ENCODE measurements at places on chromosomes 5 and 9.

DNA sequence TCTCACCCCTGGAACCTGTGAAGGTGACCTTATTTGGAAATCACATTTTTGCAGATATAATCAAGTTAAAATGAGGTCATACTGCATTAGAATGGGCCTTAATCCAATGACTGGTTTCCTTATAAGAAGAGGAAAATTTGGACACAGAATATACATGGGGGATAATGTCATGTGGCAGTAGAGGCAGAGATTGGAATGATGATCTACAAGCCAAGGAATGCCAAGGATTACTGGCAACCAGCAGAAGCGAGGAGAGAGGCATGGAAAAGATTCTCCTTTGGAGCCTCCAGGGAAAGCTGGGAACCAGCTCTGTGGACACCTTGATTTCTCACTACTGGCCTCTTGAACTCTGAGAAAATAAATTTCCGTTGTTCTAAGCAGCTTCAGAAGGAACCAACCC, 20.2 kb upstream of the CEP78 start:
- DNase-seq = no peak

- no peak for DNase-seq
Measured at GRCh38 chr5:72443883-72444282, 63.3 kb downstream of the ZNF366 start.

DNA sequence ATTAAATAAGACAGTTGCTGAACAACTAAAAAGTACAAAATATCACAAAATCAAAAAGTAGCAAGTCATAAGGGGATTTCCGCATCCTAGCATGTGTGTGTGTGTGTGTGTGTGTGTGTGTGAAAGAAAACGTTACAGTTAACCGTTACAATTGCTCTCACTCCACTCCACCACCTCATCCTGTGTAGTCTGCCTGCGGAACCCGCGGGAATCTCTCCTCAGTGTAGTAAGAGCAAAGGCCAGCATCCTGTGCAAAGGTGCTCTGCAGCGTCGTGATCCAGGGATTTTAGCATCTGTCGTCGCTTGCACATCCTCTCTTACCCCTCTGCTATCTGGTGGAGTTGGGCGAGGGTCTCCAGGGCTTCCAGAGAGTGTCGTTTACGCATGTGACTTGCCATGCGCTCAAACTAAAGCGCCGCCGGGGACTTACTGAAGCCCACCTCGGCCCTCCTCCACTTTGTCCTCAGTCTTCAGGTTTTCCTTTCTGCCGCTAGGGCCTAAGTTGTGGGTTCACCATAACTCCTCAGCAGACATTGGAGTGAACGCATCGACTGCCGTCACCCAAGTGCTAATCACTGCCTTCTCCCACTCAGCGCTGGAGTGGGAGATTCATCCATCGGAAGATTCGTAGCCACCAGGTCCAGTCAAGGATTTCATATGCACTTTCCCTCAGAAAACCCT, 3.9 kb downstream of the CDKN2B start:
- no peak for DNase-seq

DNA sequence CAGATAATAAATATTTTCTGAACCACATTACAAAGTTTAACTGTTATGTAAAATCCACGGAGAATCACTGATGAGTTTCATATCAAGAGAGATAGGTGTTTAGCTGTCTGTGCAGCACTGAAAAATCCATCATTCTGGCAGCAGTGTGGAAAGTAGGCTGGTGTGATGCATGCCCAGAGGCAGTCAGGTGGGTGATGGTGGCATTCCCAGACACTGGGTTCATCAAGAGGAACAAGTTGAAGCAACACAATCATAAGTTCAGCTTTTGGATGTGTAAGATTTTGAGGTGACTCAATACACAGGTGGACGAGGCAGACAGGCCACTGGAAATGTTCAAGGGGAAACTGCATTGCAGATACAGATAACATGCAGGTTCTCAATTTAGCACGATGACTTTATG, 11.9 kb downstream of the DNAH5 start:
- DNase-seq = no peak

GRCh38 chr5:83026516-83026915, 50.7 kb downstream of the TMEM167A start:
- no peak for DNase-seq

DNA sequence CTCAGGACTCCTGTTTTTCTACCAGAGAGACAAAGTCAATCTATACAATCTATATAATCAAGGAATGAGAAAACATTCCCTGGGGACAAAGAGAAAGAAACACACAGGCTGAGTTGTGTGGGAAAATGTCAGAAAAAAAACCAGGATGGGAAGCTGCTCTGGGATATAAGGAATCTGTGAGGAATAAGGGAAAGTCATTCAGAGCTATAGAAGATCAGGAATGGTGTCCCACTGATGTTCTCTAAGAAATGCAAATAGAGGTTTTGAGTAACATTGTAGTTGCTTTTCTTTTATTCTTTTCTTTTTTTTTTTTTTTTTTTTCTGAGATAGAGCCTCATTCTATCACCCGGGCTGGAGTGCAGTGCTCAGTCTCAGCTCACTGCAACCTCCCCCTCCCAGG, 605.9 kb upstream of the KLF4 start:
- DNase-seq = no peak

DNA sequence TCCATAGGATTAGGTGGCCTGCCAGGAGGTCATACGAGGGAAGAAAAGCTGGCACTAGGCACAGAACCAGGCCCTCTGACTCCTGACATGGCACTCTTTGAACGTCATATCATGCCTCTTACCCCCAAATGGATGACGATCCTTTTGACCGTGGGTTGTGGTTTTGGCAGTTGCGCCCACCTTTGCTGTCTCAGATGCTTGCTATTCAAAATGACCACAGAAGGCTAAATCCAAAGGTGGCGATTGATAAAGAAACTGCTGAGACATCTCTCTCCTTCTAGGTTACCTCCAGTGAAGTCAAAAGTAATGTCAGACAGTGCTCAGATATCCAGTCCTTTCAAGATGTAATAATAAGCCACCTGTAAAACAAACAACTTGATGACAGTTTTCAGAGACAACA, 385.0 kb downstream of the EFNA5 start:
- DNase-seq = peak; percentile 34

DNA sequence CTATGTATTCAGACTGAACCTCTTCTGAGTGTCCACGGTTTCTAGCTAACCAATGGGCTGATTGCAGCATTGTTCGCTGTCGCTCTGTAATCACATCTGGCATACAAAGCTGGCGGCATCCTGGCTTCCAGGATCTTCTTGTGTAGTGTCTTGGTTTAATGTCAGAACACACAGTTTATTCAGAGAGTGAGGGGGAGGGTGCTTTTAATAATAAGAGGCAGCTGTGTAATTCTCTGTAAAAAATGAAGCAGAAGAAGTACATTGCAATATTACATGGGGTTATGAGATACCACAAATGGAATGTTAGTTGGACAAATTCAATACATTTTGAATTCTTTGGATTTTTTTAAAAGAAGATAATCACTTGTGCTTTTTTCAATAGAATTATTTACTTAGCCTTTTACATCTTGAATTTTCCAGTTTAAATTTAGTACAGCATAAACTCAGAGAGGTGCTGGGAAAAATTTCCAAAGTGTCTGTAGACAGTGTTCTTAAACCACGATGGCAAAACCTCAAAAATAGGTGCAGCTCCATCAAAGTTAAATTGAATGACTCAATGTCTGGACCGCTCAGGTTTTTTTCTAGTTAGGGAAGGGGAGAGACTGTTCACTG, 206.0 kb downstream of the PCSK1 start:
- DNase-seq = no peak

- DNase-seq = no peak
Measured at GRCh38 chr5:175384724-175385552, 59.0 kb downstream of the DRD1 start.

- no peak for DNase-seq
Measured at GRCh38 chr9:115033800-115034199, 84.2 kb downstream of the TNC start.

GRCh38 chr5:143573568-143574170, 170.2 kb upstream of the NR3C1 start:
- DNase-seq = no peak

DNA sequence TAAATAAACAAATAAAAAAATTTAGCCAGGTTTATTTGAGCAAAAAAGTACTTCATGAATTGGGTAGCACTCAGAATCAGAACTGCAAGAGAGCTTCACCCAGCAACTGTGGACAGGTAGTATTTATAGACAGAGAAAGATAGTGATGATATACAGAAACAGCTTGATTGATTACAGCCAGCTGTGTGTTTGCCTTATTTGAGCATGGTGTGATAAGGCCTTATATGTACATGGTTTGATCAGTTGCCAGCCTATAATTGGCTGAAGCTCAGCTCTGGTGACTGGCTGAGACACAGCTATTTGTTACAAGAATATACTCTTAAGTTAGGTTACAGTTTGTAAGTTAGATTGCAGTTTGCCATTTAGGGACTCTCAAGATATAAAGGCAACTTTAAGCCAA, 34.3 kb upstream of the ARL15 start:
- DNase-seq = no peak

DNA sequence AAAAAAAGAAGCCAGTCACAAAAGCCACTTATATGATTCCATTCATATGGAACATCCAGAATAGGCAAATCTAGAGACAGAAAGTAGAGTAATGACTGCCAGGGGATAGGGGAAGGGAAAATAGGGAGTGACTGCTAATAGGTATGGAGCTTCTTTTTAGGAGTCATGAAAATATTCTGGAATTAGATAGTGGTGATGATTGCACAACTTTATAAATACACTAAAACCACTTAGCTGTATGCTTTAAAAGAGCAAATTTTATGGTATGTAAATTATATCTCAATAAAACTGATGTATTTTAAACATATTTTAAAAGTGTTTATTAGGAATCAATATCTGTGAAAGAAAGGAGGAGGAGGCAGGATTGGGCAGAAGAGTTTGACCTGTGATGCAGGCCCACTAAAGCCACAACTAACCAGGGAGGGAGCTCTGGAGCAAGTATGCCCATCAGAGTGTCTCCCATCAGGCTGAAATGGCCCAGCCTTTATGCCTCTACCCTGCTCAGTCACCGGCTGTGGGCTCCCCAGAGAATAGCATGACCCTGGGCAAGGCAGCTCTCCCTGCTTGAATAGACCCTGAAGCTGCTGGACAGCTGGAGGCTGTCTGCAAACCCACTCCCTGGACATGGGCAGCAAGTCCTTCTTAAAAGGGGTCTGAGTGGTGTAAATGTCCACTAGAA, 96.0 kb upstream of the SLC44A1 start:
- no peak for DNase-seq

DNA sequence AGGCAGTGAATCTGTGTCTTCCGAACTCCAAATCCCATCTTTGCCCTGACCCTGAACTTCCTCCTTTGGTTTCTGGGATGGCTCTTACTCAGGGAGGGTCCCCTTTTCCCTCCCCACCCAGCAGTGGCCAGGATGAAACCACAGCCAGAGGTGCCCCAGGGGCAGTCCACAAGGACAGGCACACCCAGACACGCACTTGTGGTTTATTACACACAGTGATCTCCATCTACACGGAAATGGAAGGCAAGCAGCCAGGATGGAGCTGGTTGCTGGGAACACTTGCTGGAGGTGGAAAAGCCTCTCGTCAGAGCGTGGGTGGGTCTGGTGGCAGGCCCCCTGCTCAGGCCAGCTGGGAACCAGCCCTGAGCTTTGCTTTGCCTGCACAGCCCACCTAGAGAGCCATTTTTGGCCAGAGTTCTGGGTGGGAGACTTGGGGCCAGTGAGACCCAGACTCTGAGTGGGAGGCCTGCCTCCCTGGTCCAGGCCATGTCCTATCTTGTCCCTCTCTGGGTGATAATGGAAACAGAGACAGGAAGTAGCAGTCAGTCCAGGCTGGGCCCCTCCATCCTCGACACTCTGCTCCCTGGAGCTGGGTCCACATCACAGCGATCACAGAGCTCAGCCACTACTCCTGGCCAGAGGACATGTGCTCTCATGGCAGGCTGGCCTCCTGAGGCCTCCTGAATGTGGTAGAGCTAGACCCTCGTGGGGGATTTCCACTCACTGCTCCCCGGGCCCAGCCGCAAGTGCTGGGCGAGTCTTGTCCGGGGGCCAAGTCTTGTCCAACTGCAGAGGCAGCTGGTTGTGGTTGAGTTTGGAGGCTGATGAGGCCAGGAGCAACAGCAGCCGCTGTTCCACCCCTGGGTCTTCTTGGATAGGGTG, 5.1 kb upstream of the PHYKPL start:
- DNase-seq = no peak

DNA sequence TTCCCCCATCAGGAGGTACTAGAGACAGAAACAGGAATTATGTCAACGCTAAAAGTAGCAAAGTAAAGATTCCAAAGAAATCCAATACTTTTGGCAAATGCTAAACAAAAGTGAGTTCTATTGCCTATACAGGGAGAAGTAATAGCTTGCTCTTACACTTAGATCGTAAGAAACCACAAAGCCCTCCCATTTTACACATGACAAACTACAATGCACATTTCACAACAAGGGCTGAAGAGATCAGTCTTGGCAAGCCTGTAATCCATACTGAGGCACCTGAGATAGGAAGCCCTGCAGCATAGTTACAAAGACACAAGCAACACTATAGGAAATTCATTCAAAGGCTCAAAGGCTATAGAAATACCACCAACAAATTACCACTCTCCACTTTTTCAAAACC, 7.7 kb downstream of the HNRNPK start:
- no peak for DNase-seq

DNA sequence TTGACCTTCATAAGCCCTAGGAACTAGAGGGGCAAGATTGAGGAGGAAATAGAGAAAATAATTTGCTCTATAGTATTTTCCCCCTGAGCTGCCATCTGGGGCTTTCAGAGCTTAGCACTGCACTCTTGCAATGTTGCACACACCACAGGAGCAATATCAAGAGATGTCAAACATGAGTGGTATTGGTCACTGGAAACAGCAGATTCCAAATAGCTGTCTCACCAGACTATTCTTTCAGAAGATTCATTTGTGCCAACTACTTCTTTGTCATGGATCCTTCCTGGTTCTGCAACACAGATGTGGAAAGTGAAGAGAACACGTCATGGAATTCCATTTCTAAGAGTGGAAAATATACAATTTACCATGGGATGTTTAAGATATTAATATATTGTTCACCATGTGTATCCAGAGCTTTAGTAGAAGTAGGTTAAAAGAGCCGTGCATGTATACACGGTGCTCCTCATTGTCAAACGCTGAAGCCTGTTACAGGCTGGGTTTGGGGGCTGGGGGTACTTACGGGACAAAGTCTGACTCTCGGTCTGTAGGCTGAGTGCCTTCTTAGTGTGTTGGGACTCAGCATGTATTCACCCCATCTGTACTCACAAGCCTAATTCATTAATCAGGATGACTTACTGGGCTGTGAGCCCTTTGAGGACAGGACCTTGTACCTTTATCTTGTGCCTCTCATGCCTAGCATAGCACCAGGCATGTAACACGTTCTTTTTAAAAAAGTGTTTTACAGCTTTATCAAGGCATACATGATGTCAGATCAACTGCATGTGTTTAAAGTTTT, 31.4 kb upstream of the GDNF start:
- no peak for DNase-seq

GRCh38 chr5:151924564-151925301, at the start of gene GLRA1:
GLRA1 (minus strand) TSS chr5:151924851; CDS start chr5:151924549, 302 bp downstream.
- DNase-seq = peak; percentile 24
